Uterus (tissue), 4 donors: ENCODE measurements at places on chromosomes 3 and 15. TPM values are rescaled to one million over a fixed set of nuclear protein-coding genes. Genes with fewer than 3 reads are reported as not detected.

DNA sequence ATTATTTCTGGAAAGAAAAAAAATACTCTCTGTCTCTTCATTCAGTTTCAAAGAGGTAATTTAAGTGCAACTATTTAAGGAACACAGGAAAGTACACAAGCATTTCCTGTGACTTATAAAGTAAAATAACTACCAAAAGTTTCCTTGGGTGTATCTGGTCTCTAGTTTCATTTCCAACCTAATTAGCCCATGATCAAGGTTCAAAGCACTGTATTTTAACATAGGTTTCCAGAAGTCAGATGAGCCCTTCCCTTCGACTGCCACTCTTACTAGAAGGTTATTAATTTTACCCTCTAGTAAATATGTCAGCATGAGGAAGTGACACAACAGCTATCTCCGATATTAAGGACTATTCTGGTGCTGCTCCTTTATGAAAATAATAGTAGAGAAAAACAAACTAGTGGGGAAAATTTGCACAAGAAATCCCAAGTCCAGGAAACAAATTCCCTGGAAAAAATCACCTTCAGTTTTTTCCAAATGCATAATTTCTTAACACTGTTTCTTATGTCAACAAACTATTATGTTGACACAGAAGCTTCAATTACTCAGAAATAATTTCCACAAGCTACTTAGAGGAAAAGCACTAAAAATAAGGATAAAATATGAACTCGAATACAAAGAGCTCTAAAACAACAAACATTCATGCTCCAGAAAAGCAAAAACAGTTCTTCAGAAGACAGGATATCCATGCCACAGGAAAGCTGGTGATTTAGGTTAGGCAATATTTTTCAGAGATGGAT, 35.3 kb downstream of the CCPG1 start:
- H3K36me3 ChIP-seq: no peaks in the 10 kb centered on the region
- no peak overlapping the region for H3K4me3 ChIP-seq
- no peaks in the 10 kb centered on the region for H3K4me1 ChIP-seq
- H3K27ac ChIP-seq: no peak overlapping the region

- H3K27me3 ChIP-seq: no peaks in the 10 kb centered on the region
- H3K4me3 ChIP-seq: no peak overlapping the region
- no peaks in the 10 kb centered on the region for H3K36me3 ChIP-seq
- H3K27ac ChIP-seq: no peak overlapping the region
- DNase-seq: no peak
Observed at GRCh38 chr3:196554205-196554604, 14.1 kb downstream of the WDR53 start.

- H3K4me1 ChIP-seq: no peaks in the 10 kb centered on the region
- H3K27ac ChIP-seq: no peak overlapping the region
- no peak overlapping the region for H3K4me3 ChIP-seq
- no peaks in the 10 kb centered on the region for H3K36me3 ChIP-seq
Observed at GRCh38 chr3:81713031-81713430, 48.4 kb downstream of the GBE1 start.

- no peaks in the 10 kb centered on the region for H3K36me3 ChIP-seq
- DNase-seq: no peak
- no peaks in the 10 kb centered on the region for H3K4me1 ChIP-seq
- no peaks in the 10 kb centered on the region for H3K27me3 ChIP-seq
- H3K27ac ChIP-seq: no peak overlapping the region
Observed at GRCh38 chr3:127422663-127423375, 135.0 kb upstream of the PRR20G start.

DNA sequence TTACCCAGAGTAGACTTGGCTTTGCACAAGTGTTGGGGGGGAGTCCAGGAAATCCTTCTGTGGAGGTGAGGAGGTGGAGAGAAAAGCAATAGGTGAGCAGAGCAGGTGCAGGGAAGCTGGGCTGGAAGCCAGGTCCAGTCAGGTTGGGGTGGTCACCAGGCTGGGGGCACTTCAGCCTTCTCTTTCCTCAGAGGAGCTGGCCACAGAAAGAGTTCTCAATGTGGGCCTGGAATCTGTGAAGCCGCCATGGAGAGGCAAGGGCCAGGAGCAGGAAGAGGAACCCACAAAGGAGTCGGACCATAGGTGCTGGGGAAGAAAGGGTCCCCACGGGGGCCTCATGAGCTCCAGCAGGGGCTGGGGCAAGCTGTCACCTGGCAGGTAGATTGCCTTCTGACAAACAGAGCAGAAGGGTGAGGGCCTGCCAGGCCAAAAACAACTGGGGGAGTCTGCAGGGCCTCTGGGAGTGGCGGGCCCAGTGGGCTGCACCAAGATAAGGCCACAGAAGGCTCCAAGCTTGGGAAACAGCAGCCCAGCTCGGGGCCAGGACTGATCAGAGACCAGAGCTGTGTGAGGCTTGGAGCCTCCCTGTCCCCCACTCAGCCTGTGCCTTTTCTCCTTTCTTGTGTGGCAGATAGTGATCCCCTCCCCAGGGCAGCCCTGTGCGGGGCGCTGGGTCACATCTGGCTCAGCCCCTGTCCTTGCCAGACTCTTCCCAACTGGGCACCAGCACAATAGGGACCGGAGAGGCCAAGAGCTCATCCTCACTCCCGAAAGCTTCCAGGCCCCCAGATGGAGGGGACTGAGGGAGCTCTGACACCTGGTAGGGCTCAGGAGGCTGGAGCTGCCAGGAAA, 53.0 kb upstream of the FGD5 start:
- H3K4me1 ChIP-seq: no peaks in the 10 kb centered on the region
- DNase-seq: no peak
- H3K27ac ChIP-seq: no peak overlapping the region
- no peaks in the 10 kb centered on the region for H3K36me3 ChIP-seq

- H3K4me3 ChIP-seq: no peak overlapping the region
- H3K27ac ChIP-seq: no peak overlapping the region
- H3K4me1 ChIP-seq: no peaks in the 10 kb centered on the region
- H3K27me3 ChIP-seq: no peaks in the 10 kb centered on the region
- DNase-seq: no peak
- no peaks in the 10 kb centered on the region for H3K36me3 ChIP-seq
Observed at GRCh38 chr3:143329567-143330211, 210.1 kb downstream of the CHST2 start.

DNA sequence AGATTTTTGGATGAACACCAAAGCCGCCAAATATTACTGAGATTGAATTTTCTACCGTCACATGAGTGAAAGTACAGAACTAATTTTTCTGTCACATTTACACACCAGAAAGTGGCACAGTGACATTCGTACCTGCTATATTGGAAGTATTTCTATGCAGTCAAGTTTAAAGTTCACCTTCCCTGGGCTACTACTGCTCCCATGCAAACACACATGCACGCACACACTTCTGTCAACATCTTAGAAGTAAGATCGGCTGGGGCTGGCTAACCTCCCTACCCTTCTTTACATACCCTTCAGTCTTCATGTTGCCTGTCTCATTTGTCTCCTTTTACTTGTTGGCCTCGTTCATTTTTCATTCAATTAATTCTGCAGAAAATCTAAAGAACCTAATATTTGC, 19.0 kb upstream of the TM4SF1 start:
- H3K27ac ChIP-seq: no peak overlapping the region
- no peaks in the 10 kb centered on the region for H3K4me1 ChIP-seq
- DNase-seq: no peak
- H3K36me3 ChIP-seq: no peaks in the 10 kb centered on the region
- H3K27me3 ChIP-seq: no peaks in the 10 kb centered on the region

DNA sequence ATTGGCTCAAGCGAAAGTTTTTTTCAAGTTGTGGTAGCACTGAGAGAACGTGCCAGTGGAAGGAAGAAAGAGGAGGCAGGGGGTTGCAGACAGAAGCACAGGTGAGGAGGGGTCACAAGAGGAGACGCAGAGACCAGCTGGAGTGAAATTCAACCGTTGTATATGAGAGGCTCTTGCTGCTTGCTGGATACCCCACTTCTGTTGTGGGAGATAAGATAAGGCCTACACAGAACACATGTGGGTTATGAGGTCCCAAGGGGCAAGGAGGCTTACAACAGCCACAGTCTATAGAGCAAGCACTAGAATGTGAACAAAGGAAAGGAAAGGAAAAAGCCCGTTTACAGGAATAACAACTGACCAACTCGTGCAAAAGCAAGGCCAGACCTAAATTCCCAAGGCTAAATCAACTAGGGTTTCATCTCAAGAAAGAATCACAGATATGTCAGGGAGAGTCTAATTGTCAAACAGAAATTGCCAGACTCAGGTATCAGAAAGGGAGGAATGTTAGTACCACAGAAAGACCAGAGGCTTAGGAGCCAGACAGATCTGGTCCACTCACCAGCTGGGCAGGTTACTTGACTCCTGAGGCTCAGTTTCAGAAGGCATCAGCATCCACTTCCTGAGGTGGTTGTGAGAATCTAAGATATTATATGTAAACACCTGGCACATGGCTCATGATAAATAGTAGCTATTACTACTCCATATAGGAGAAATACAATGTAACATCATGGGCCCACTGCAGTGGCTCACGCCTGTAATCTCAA, 60.9 kb downstream of the MSL2 start:
- H3K36me3 ChIP-seq: no peaks in the 10 kb centered on the region
- no peak for DNase-seq
- H3K27ac ChIP-seq: no peak overlapping the region
- H3K4me1 ChIP-seq: no peaks in the 10 kb centered on the region
- no peaks in the 10 kb centered on the region for H3K27me3 ChIP-seq

The SPINK8 gene
- not detected for total RNA-seq

The CDC25A gene
- not detected for total RNA-seq

The FEZF2 gene
- total RNA-seq: not detected
